ENCODE measurements at places on chromosomes 6 and 20.

- DNase-seq: no peak
Measured at GRCh38 chr20:44586289-44586911, 4.0 kb downstream of the PKIG start.

- DNase-seq: no peak
Measured at GRCh38 chr20:3866464-3866863, 19.8 kb downstream of the MAVS start.

- DNase-seq: no peak
Measured at GRCh38 chr6:108544606-108545005, 16.1 kb upstream of the FOXO3 start.

GRCh38 chr6:43995137-43995536, 132.1 kb downstream of the MRPL14 start:
- no peak for DNase-seq

GRCh38 chr20:36454698-36455427, 86.5 kb upstream of the MYL9 start:
- no peak for DNase-seq

DNA sequence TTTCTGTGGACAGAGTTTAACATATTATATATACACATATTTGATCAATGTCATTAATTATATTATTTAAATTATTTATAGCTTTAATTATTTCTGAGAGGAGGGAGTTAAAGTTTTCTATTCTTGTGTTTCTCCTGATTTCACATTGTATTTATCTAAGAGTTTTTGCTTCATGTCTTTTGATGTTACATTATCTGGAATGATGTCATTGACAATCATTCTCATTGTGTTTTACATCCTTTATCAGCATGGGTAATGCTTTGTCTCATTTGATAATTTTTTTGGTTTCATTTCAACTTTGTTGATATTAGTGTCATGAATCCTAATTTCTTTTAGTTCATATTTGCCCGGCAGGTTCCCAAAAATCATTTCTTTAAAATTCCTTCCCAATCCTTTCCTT, 56.7 kb upstream of the TOX2 start:
- DNase-seq: no peak

DNA sequence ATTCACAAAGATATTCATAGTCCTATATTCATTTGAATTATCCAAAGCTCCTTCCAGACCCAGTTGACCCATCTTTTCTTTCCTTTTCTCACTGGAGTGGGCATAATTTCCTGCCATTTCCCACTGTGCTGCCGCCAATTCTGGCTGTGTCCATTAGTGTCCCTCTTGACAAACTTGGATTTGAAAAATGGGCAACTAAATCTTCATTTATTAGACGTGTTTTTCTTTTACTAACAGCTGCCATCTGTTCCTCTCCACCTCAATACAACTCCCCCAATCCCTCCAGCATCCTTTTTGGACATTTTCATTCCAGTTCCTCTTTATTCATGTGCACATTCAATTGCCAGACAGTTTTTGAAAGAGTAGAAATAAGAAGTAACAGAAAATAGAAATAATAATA, 90.5 kb downstream of the PCSK2 start:
- no peak for DNase-seq

DNA sequence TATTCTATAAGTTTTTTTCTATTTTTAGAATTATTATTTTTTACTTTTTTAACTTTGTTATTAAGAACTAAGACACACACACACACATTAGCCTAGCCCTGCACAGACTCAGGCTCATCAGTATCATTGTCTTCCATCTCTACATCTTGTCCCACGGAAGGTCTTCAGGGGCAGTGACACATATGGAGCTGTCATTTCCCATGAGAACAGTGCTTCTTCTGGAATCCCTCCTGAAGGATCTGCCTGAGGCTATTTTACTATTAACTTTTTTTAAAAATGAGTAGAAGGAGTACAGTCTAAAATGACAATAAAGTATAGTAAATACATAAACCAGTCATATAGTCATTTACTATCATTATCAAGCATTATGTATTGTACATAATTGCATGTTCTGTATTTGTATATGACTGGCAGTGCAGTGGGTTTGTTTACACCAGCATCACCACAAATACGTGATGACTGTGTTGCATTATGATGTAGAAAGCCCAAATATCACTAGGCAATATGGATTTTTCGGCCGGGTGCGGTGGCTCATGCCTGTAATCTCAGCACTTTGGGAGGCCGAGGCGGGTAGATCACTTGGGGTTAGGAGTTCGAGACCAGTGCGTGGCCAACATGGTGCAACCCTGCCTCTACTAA, 57.9 kb downstream of the HIVEP1 start:
- no peak for DNase-seq

GRCh38 chr20:44074252-44075151, 112.5 kb downstream of the JPH2 start:
- DNase-seq: no peak

- DNase-seq: no peak
Measured at GRCh38 chr6:135147637-135148592, 33.2 kb upstream of the MYB start.

Data from activated T-helper 1 cell treated with anti-CD3 and anti-CD28 coated beads, Interleukin-2, amount 50 U/mL, for 16 hours (primary cell).